GM23338 (cell line): ENCODE measurements at places on chromosomes 7 and 10. TPM values are rescaled to one million over a fixed set of nuclear protein-coding genes. Genes with fewer than 3 reads are reported as not detected.

PRSS1 gene
- total RNA-seq = not detected in 2 replicates

PRSS37 gene
- not detected in 2 replicates for total RNA-seq

WNT8B gene
- total RNA-seq = 1.3 and 1.9 TPM in 2 replicates

IRF5 gene
- total RNA-seq = 1.1 and 3.7 TPM in 2 replicates

ACTR3C gene
- 1.5 and 5.8 TPM in 2 replicates for total RNA-seq

ZNF736 gene
- total RNA-seq = 14.2 and 15.0 TPM in 2 replicates

MYOF gene
- total RNA-seq = 0.54 and 1.4 TPM in 2 replicates

ZNF316 gene
- 13.2 and 17.4 TPM in 2 replicates for total RNA-seq

DPP6 gene
- total RNA-seq = not detected in 2 replicates

ATP5F1C gene
- 332 and 339 TPM in 2 replicates for total RNA-seq

RASA4 gene
- total RNA-seq = 2.4 and 4.4 TPM in 2 replicates

- H3K27me3 ChIP-seq = no peaks in the 10 kb centered on the region
- no peak for DNase-seq
- H3K4me1 ChIP-seq = peaks cover 6% of the 10 kb centered on the region
- no peak overlapping the region for H3K27ac ChIP-seq
- no peak overlapping the region for H3K4me3 ChIP-seq
- no peaks in the 10 kb centered on the region; the same call in 1 of the 2 replicates for H3K36me3 ChIP-seq
These were observed 5.3 kb downstream of the ARPC1A start for GRCh38 chr7:99331002-99331401.

GRCh38 chr7:116902867-116903266, 40.5 kb downstream of the CAPZA2 start:
- H3K4me1 ChIP-seq = peaks cover 19% of the 10 kb centered on the region
- H3K4me3 ChIP-seq = no peak overlapping the region
- H3K27ac ChIP-seq = no peak overlapping the region; the same call in 1 of the 2 replicates
- H3K36me3 ChIP-seq = 0 out of 2 replicates have a peak, but pooled peaks cover 2% of the 10 kb centered on the region
- H3K27me3 ChIP-seq = no peaks in the 10 kb centered on the region

- H3K27ac ChIP-seq = no peak overlapping the region
- no peaks in the 10 kb centered on the region for H3K4me1 ChIP-seq
- no peaks in the 10 kb centered on the region for H3K27me3 ChIP-seq
- no peak overlapping the region for H3K4me3 ChIP-seq
These were observed 58.9 kb upstream of the WAPL start for GRCh38 chr10:86580521-86580891.

GRCh38 chr10:102726274-102726673, 11.8 kb downstream of the SFXN2 start:
- peaks cover 22% of the 10 kb centered on the region for H3K36me3 ChIP-seq
- no peaks in the 10 kb centered on the region for H3K27me3 ChIP-seq
- no peaks in the 10 kb centered on the region for H3K4me1 ChIP-seq
- no peak overlapping the region for H3K4me3 ChIP-seq
- no peak for DNase-seq
- no peak overlapping the region for H3K27ac ChIP-seq

GRCh38 chr7:27914409-27914808, 174.4 kb downstream of the TAX1BP1 start:
- no peaks in the 10 kb centered on the region for H3K27me3 ChIP-seq
- DNase-seq = no peak
- no peak overlapping the region for H3K27ac ChIP-seq
- H3K4me1 ChIP-seq = peaks cover 35% of the 10 kb centered on the region
- no peak overlapping the region for H3K4me3 ChIP-seq

- H3K27ac ChIP-seq = 0 out of 2 replicates have a peak overlapping the region, but pooled peaks have one; percentile 26
- no peak for DNase-seq
- no peak overlapping the region for H3K4me3 ChIP-seq
- no peaks in the 10 kb centered on the region for H3K27me3 ChIP-seq
- H3K36me3 ChIP-seq = no peaks in the 10 kb centered on the region
These were observed 11.3 kb downstream of the STARD3NL start for GRCh38 chr7:38189231-38189938.

GRCh38 chr7:127514499-127514898, 70.9 kb downstream of the GCC1 start:
- no peak overlapping the region for H3K27ac ChIP-seq
- no peaks in the 10 kb centered on the region; the same call in 1 of the 2 replicates for H3K27me3 ChIP-seq
- H3K36me3 ChIP-seq = no peaks in the 10 kb centered on the region

GRCh38 chr7:30247541-30248401, 36.6 kb upstream of the ZNRF2 start:
- no peaks in the 10 kb centered on the region for H3K36me3 ChIP-seq
- no peaks in the 10 kb centered on the region for H3K4me1 ChIP-seq
- DNase-seq = no peak
- H3K4me3 ChIP-seq = no peak overlapping the region
- H3K27me3 ChIP-seq = no peaks in the 10 kb centered on the region

- no peak for DNase-seq
- H3K4me3 ChIP-seq = no peak overlapping the region
- no peaks in the 10 kb centered on the region for H3K36me3 ChIP-seq
- H3K27me3 ChIP-seq = no peaks in the 10 kb centered on the region
- H3K27ac ChIP-seq = no peak overlapping the region
- H3K4me1 ChIP-seq = no peaks in the 10 kb centered on the region; the same call in 1 of the 2 replicates
These were observed 104.3 kb downstream of the KIAA1217 start for GRCh38 chr10:24313283-24313682.

DNA sequence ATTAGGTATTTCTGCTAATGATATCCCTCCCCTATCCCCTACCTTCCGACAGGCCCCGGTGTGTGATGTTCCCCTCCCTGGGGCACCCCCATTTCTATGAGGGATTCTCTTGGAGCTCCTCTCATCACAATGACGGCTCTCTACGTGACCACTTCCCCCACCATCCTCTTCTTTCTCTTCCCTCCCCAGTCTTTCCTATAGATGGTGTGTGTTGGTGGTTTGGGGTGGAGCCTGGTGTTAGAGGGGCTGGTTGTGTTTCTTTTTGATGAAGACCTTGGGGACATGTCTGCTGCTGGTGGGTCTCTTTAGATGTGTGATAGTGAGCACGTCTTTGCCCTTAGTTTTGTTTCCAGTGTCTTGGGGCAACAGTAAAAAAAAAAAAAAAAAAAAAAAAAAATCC, 28.6 kb downstream of the RPS24 start:
- no peaks in the 10 kb centered on the region for H3K36me3 ChIP-seq
- H3K27ac ChIP-seq = no peak overlapping the region
- DNase-seq = no peak
- no peak overlapping the region for H3K4me3 ChIP-seq
- no peaks in the 10 kb centered on the region for H3K4me1 ChIP-seq

GRCh38 chr10:12563489-12563888, 214.1 kb downstream of the CAMK1D start:
- no peak for DNase-seq
- H3K36me3 ChIP-seq = no peaks in the 10 kb centered on the region
- H3K4me1 ChIP-seq = no peaks in the 10 kb centered on the region
- no peak overlapping the region for H3K4me3 ChIP-seq
- H3K27me3 ChIP-seq = no peaks in the 10 kb centered on the region

- H3K4me3 ChIP-seq = no peak overlapping the region
- no peak overlapping the region for H3K27ac ChIP-seq
- H3K4me1 ChIP-seq = peaks cover 53% of the 10 kb centered on the region
These were observed 62.7 kb downstream of the CALML3 start for GRCh38 chr10:5587151-5588079.

DNA sequence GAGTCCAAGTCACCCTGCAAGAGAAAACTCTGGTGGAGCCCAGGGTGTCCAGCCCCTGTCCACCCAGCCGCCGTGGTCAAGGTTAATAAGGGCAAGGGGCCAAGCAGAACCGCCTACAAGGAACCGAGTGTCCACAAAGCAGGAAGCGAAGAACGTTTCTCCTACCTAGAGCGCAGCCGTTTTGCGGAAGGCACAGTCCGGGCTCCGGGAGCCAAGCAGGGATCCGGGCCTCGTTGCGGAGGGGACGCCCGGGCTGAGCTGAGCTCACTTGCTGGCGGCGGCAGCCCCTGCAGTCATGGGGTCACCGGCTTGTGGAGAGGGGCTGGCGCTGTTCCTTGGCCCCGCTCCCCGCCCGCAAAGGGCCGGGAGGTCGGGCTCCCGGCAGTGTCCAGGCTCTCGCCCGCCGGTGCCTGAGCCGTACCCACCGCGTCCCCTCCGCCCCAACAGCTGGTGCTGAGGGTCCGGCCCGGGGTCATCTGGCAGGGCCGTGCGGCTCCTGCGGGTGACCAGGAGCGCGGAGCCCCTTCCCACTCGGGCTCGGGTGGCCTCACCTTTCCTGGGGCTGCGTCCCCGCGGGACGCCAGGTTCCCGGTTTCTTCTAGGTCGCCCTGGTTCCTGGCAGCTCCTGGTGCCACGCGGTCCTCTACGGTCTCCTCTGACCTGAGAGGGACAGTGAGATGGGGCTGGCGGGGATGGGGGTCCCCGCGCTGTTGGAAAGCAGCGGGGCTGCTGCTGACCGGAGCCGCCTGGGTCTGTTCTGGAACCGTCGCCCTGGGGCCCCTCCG, 14.0 kb upstream of the ZNF273 start:
- peak overlapping the region; percentile 79 for H3K4me3 ChIP-seq
- no peaks in the 10 kb centered on the region for H3K36me3 ChIP-seq
- peaks cover 81% of the 10 kb centered on the region for H3K27me3 ChIP-seq

- H3K4me3 ChIP-seq = no peak overlapping the region
- no peak for DNase-seq
- H3K4me1 ChIP-seq = no peaks in the 10 kb centered on the region
- H3K36me3 ChIP-seq = no peaks in the 10 kb centered on the region
- H3K27ac ChIP-seq = no peak overlapping the region
These were observed 33.9 kb downstream of the ECHDC3 start for GRCh38 chr10:11776080-11776479.

DNA sequence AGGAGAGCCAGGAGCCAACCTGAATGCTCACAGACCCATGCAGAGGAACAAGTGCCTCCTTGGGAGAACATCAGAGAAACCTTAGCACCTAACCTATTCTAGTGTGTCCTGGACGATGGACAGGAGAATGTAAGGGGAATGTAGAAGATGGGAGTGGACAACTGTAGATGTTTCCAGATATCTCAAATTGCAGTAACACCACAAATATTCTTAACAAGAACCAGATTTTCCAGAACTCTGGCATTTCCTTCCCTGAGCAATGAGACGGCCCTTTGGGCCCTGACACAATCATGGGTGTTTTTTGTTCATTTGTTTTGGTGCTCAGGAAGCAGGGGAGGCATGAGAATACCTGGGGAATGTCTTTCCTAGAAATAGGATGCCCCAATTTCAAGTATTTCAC, 196.1 kb upstream of the PRSS1 start:
- H3K36me3 ChIP-seq = no peaks in the 10 kb centered on the region
- no peaks in the 10 kb centered on the region for H3K27me3 ChIP-seq
- no peak for DNase-seq
- no peaks in the 10 kb centered on the region for H3K4me1 ChIP-seq
- no peak overlapping the region for H3K4me3 ChIP-seq

DNA sequence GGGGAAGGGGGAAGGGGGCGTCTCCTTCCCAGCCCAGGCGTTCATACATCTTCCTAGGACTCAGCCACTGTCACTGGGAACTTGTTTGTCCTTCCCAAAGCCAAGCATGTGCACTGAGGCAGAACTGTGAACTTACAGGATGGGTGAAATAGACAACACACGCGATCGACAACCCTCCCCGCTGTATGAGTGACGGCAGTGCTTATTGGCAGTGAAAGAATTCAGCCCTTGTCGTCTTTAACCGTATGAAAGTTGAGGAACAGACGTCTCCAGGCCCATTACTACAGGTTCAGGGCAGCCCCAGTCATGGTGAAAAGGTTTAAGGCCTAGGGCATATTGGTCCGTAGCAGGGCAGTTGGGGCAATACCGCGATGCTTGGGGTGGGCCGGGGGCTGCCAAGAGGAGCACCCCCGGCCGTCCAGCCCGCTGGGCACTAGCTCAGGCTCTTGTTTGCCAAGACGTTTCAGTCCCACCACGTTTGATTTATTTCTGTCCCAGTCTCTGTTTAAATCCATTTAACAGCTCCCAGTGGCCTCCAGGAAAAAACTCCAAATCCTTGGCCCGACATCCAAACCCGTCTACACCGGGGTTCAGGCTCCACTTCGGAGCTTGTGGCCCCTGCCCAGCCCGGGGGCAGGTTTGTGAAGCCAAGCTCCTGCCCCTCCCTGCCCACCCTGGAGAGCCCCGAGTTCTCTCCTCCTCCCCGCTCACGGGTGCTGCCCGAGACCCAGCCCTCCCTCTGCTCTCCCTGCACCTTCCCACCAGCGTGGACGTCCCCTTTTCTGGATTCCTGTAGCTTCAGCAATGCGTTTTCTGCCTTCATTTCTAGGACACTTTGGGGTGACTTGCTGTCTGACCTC, 159.8 kb downstream of the DNAJB6 start:
- H3K36me3 ChIP-seq = no peaks in the 10 kb centered on the region
- H3K4me3 ChIP-seq = no peak overlapping the region
- no peaks in the 10 kb centered on the region for H3K27me3 ChIP-seq
- H3K27ac ChIP-seq = no peak overlapping the region
- H3K4me1 ChIP-seq = no peaks in the 10 kb centered on the region

DNA sequence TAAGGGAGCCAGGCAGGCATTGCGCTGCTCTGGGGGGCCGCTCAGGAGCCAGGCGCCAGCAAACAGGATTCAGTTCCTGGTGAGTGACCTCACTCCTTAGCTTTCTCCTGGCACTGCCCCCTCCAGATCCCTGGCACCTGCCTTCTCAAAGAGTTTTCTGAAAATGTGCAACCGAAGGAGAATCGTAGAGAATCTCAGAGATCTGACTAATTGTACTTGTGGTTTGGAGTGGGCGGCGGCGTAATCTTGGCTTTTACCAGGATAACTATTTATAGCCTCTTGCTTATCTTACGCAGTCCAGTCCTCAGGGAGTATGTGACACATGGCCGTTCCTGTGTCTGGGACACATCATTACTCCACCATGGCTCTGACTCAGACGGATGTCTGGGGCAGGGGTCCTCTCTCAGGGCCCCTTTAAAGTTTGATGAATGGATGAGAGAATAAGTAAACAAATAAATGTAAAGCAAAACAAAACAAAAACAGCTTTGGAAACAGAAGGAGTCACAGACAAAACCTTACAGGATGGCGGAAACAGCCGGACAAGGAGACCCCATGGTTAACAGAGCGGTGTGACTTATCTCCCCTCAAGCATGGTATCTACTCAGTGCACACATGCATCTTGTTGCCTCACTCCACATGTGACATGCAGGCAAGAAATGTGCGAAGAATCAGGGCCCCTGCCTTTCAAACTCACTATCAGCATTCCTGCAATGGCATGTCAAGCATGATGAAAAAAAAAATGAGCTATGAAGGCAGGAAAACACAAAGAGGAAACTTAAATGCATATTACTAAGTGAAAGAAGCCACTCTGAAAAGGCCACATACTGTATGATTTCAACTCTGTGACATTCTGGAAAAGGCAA, 99.7 kb downstream of the TNS3 start:
- no peak overlapping the region for H3K4me3 ChIP-seq
- H3K4me1 ChIP-seq = peaks cover 19% of the 10 kb centered on the region
- no peaks in the 10 kb centered on the region for H3K36me3 ChIP-seq
- no peak overlapping the region for H3K27ac ChIP-seq
- H3K27me3 ChIP-seq = peaks cover 55% of the 10 kb centered on the region
